Upper lobe of left lung (tissue), 6 donors: ENCODE measurements at places on chromosomes 16 and 17. TPM values are rescaled to one million over a fixed set of nuclear protein-coding genes. Genes with fewer than 3 reads are reported as not detected.

Gene MATCAP1
- 37.1 TPM for total RNA-seq

Gene CACNG1
- total RNA-seq, result not detected

GRCh38 chr16:51031598-51031997 is 119.5 kb downstream of the SALL1 start:
- DNase-seq, result no peak

- no peak for DNase-seq
These were observed 61.3 kb downstream of the CDRT4 start for GRCh38 chr17:15406081-15406480.

DNA sequence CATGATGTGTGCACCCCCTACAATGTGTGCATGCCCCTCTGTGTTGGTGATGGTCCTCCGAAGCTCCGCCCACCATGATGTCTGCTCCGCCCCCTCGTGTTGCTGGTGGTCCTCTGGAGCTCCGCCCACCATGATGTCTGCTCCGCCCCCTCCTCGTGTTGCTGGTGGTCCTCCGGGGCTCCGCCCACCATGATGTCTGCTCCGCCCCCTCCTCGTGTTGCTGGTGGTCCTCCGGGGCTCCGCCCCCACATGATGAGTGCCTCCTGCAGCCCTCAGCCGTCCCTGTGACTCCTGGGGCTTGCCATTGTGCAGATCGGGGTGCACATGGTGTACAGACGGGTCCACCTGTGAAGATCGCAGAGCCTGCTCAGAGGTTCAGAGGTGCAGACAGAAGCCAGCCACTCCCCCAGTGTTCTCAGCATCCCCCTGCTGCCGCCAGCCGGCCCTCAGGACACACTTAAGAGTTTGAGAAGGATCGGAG is 129.1 kb upstream of the CHMP6 start:
- no peak for DNase-seq

- no peak for DNase-seq
These were observed 1.4 kb downstream of the DNASE1L2 start for GRCh38 chr16:2237493-2238149.

- DNase-seq, result peak; percentile 34
These were observed 1.7 kb downstream of the PPM1D start for GRCh38 chr17:60601447-60602384.

GRCh38 chr16:79348521-79349306 is 251.8 kb downstream of the MAF start:
- DNase-seq, result no peak

DNA sequence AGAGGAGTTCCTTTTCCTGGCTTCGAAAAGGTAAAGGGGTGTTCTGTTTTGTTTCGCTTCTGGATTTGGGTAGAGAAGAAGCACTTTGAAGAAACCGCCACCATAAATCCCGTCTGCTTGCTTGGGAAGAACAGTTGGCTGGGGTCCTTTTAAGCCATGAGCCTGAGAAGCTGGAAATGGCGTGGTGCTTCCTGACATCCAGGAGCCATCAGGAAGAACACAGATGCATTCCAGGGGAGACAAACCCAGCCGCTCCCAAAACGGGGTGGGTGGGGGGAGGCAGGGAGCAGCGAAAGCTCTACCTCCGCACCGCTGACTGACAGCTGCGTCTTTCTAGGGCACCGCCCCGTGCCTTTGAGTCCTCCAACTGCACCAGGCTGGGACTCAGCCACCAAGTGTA is 91.6 kb downstream of the ZDHHC7 start:
- no peak for DNase-seq

DNA sequence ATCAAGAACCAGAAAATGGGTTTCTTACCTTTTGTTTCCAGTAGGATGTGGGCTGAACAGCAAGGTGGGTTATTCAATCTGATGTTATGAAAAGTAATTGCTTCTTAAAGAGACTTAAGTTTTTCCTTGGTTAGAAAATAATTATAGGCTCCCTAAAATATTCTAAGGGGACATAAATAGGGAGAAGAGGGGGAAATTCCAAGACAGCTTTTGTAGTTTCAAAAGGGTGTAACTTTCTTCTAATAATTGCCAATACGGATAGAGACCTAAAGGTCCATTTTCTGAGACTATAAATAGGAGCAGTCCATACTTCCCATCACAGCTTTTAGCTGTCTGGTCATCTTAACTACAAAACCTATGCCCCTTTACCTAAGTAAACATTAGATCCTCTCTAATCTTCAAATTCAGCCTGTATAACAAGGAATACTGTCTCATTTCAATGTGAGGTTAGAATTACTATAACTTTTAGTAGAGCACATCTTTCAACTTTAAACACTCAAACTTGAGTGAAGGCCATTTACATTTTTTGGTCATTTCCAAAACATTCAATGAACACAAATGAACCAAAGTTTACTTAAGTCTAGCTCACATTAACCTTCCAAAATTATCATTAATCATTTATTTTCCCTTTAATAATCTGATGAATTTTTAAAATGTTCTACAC is 5.5 kb downstream of the SRSF1 start:
- no peak for DNase-seq

GRCh38 chr17:72118335-72119076 is 2.3 kb upstream of the SOX9 start:
- DNase-seq, result peak; percentile 62

DNA sequence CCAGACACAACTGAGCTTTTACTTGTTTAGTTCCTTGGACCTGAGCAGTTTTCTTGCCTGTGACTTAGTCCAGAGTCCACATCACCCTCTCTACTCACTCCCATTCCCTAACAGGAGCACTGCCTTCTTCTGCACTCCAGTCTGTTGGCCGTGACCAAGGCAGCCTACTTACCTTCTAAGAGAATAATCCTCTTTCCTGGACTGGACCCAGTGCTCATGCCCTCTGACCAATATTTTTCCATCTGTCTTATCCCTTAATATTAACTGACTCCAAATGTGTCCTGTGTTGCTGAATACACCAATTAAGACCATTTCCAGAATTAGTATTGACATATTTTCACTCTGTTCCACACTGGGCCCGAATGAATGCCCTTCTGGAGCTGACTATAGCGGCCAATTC is 681.0 kb upstream of the KIF2B start:
- no peak for DNase-seq

GRCh38 chr17:39737760-39738567 is at the start of gene GRB7:
TSS of gene GRB7 (plus strand) at chr17:39737938. CDS start at chr17:39742302, 4,364 bp downstream.
- peak; percentile 86 for DNase-seq

DNA sequence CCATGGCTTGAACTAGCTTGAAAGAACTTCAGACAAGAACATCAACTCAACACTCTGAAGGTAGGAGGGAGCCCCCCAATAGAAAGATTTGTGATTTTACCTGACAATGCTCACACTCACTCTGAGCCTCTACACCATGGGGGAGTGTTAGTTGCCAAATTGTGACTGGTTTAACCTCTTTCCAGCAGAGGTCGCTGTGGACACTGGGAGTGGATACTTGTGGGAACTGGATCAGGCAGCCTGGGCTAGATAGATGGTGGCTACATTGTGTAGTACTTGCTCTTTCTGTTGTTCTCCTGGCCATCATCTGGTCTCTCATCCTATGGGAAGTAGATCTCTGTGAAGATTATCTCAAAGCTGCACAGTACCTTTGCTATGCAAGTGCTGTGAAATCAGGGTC is 2.9 kb downstream of the SMPD3 start:
- DNase-seq, result peak; percentile 44

DNA sequence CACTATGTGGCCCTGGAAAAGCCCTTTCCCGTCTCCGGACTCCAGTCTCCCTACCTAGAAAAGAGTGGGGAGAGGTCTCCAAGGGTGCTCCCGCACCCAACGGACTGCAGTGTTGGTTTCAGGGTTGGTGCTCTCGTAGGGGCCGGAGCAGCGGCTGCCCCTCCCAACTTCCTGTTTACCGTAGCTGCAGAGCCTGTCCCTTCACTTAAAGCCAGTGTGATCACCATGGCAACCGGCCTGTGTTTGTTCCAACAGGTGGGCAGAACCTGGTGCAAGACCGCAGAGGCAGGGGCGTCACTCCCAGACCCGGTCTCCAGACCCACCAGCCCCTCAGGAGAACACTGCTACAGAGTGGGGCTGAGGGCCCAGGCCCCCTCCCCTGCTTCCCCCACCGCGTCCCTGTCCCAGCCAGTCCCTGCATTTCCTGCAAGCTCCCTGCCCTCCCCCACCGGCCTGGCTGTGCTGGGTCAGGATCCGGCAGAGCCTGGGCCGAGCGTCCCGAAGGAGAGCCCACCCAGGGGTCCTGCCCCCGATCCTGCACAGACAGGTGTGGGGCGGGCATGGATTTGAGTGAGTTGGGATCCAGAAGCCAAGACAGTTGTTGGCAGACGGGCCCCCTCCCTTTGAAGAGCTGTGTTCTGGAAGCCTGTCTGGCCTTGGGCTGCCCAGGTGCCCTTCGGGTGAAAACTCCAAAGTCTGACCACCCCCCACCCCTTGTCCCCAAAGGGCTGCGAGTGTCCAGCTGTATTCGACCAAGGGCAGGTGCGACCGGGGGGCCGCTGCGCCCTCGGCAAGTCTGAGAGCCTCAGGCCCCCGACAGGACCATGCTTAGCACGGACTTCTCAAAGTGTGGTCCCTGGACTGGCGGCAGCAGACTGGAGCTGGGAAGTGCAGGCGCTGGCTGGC is 1.5 kb upstream of the BAIAP3 start:
- DNase-seq, result peak; percentile 82

- no peak for DNase-seq
These were observed at the start of gene HOXB2 for GRCh38 chr17:48545022-48545375. TSS of gene HOXB2 (minus strand) at chr17:48545109. CDS start at chr17:48544911, 198 bp downstream.
